ENCODE measurements at places on chromosomes 11 and 22. TPM values are rescaled to one million over a fixed set of nuclear protein-coding genes. Genes with fewer than 3 reads are reported as not detected.

PRR14L gene
- 24.2 TPM for total RNA-seq

PRR33 gene
- total RNA-seq: not detected

ZNF195 gene
- total RNA-seq: 20.2 TPM

VWCE gene
- total RNA-seq: 4.1 TPM

SGSM1 gene
- total RNA-seq: 0.18 TPM

OR51A2 gene
- not detected for total RNA-seq

TRPM5 gene
- not detected for total RNA-seq

PARVG gene
- under 0.01 TPM for total RNA-seq

PAMR1 gene
- total RNA-seq: 0.56 TPM

NFAM1 gene
- total RNA-seq: not detected

RAG2 gene
- total RNA-seq: not detected

SLC22A25 gene
- total RNA-seq: not detected

OR10A2 gene
- total RNA-seq: not detected

SLC43A1 gene
- total RNA-seq: 11.7 TPM

GGTLC3 gene
- not detected for total RNA-seq

BEST1 gene
- total RNA-seq: 0.28 TPM

TCN2 gene
- 40.7 TPM for total RNA-seq

INPP5J gene
- total RNA-seq: 0.47 TPM

WT1 gene
- 0.99 TPM for total RNA-seq

MS4A4E gene
- total RNA-seq: not detected

PDGFD gene
- 6.0 TPM for total RNA-seq

ANKK1 gene
- total RNA-seq: not detected

CFAP300 gene
- total RNA-seq: 0.47 TPM

ACRV1 gene
- total RNA-seq: not detected

APLNR gene
- under 0.01 TPM for total RNA-seq

LBHD1 gene
- 2.6 TPM for total RNA-seq

DLG2 gene
- total RNA-seq: 0.54 TPM

B4GALNT4 gene
- 2.5 TPM for total RNA-seq

LARGE1 gene
- total RNA-seq: 3.6 TPM

PITPNM1 gene
- total RNA-seq: 11.2 TPM
